ENCODE measurements at places on chromosomes 6 and 20.

GRCh38 chr6:112193117-112193516 lies 61.2 kb downstream of the LAMA4 start:
- no peak for DNase-seq

- DNase-seq, result no peak
These were observed 87.8 kb downstream of the BMP7 start for GRCh38 chr20:57178582-57179111.

DNA sequence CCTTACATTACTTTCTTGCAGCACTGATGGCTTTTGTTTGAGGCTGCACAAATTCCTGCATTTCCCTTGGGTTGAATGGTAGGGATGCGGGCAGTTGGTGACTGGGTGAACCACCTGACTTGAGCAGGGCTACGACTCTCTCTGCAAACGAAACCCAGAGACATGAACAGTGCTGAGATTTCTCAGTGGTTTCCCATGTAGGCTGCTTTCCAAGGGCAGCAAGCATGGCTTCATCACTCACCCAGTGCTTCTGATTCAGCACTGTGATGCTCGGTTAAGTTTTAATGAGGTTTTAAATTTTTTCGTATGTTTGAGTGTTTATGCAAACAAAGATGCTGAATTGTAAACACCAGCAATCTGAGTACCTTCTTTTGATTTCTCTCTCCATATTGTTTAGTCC lies 127.2 kb downstream of the MTHFD1L start:
- no peak for DNase-seq

DNA sequence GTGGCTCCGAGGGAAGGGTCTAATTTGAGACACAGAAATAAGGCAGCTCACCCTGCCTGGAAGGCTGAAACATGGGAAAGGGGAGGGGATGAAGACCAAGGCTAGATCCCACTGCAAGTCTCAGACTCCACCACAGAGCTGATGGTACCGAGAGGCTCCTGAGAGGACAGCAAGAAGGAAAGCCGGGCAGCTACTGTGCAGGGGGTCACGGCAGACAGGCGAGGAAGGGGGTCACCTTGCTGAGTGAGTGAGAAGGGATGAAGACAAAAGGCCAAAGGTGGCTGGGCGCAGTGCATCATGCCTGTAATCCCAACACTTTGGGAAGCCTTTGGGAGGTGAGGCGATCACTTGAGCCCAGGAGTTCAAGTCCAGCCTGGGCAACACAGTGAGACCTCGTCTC lies 100.7 kb downstream of the ATP9A start:
- DNase-seq, result no peak

DNA sequence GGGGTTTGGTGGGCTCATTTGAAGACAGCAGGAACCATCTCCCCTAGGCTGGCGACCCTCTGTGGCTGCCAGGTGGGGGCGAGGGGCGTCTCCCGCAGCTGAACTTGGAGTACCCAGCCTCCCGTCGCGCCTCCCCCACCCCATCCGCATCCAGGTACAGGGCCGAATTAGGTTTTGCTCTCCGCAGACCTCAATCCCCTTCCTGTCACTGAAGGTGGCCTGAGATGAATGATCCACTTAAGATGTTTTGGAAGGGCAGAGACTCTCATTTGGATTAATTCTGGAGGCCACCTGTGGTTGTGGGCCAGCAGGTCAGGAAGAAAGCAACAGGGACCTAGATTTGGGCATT lies 493 bp downstream of the CD83 start:
- no peak for DNase-seq

GRCh38 chr6:67916399-67916798 lies 718.7 kb upstream of the ADGRB3 start:
- DNase-seq, result no peak

GRCh38 chr6:117463762-117464665 lies 18.5 kb upstream of the DCBLD1 start:
- DNase-seq, result peak; percentile 29

- DNase-seq, result no peak
These were observed 171.1 kb upstream of the SNX9 start for GRCh38 chr6:157651731-157652490.

- DNase-seq, result no peak
These were observed 23.7 kb upstream of the RSPO3 start for GRCh38 chr6:127094791-127095190.

DNA sequence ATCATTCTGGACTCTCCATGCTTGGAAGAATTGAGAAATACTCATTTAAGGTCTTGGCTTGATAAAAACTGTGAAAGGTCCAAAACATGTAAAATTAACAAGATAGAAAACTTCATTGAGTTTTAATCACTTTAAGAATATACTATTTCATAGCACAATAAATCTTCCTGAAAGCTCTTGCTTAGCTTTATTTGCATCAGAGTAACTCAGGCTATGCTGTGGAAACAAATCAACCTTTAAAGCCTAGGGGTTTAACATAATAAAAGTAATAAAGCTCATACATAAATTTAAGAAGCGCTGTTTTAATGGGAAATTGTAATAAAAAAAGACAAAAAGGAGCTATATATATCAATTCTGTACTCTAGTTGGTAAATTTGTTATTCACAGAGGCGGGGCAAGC lies 77.2 kb upstream of the PTCHD4 start:
- no peak for DNase-seq

- DNase-seq, result no peak
These were observed 61.0 kb upstream of the NKAIN2 start for GRCh38 chr6:123742626-123743025.

Measured in stimulated activated CD8-positive, alpha-beta memory T cell treated with anti-CD3 and anti-CD28 coated beads, Interleukin-4, amount 100 ng/mL, for 48 hours (primary cell).